ENCODE measurements at places on chromosomes 2 and 18. TPM values are rescaled to one million over a fixed set of nuclear protein-coding genes. Genes with fewer than 3 reads are reported as not detected.

KLHL29 gene
- 6.4 TPM for polyA plus RNA-seq

TUBA3E gene
- polyA plus RNA-seq, result not detected

SLC39A10 gene
- polyA plus RNA-seq, result 14.9 TPM

- H3K36me3 ChIP-seq, result no peaks in the 10 kb centered on the region
- H3K4me1 ChIP-seq, result no peaks in the 10 kb centered on the region
- no peak overlapping the region for H3K27ac ChIP-seq
Measured at GRCh38 chr2:57864926-57865325, 181.7 kb upstream of the VRK2 start.

GRCh38 chr2:183162362-183162761 is 38.1 kb downstream of the NUP35 start:
- H3K36me3 ChIP-seq, result peaks cover 4% of the 10 kb centered on the region
- no peak overlapping the region for H3K4me3 ChIP-seq
- no peaks in the 10 kb centered on the region for H3K27me3 ChIP-seq
- no peaks in the 10 kb centered on the region for H3K4me1 ChIP-seq
- no peak overlapping the region for H3K27ac ChIP-seq
- no peak for DNase-seq

POMC gene
- polyA plus RNA-seq, result not detected

- H3K4me3 ChIP-seq, result no peak overlapping the region
- H3K27ac ChIP-seq, result no peak overlapping the region
- H3K27me3 ChIP-seq, result no peaks in the 10 kb centered on the region
Measured at GRCh38 chr2:145724311-145724898, 1204.5 kb upstream of the ZEB2 start.

DNA sequence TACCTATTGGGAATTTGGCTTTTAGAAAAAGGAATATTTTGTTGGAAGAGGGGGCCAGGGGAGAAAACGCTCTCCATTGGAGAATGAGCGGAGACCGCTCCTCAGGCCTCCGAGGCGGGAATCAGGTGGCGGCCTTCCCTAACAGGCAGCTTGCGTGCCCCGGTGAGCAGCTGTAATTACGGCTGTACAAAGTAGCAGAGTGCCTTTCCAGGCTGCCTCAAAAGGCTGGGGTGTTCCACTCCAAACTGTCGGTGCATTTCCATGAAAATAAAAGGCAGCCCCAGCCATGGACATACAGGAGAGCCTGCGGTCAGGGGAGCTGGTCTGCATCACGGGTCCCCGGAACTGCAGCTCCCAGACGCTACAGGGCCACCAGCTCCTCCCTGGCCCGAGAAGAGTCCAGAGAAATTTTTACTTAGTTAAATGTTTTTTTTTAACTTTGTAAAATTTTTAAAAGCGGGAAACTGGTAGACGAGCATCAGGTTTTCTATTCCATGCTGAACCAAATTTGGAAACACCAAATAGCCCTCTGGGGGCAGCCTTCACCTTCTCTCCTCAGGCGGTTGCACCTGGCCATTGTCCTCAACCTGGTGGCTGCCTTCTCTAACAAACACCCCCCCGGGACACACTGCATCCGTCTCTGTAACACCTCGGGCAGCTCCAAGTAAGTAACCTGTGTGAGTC is 209.3 kb upstream of the SALL3 start:
- no peaks in the 10 kb centered on the region for H3K36me3 ChIP-seq
- H3K27me3 ChIP-seq, result no peaks in the 10 kb centered on the region
- no peak for DNase-seq
- H3K4me3 ChIP-seq, result no peak overlapping the region
- H3K4me1 ChIP-seq, result no peaks in the 10 kb centered on the region

GRCh38 chr18:31155498-31155897 is 7.2 kb downstream of the DSC1 start:
- H3K36me3 ChIP-seq, result no peaks in the 10 kb centered on the region
- no peak for DNase-seq
- H3K27ac ChIP-seq, result no peak overlapping the region

DNA sequence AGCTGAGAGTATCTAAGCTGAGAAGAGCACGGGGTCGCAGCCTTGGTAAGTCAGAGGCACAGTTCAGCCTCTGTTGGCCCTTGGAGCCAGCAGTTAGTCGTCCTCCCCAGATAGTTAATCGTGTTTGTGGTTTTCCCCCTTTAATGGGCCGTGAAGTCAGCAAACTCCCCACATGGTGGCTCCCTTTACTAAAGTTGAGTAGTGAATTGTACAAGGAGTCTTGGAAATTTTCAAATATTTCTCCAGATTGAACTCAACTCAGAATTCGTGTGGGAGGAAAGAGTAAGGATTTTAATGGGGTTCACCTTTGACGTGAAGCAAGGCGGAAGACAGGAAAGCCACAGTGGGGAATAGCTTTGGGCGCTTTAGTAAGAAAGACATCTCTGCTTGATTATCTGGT is 2.4 kb upstream of the ADCYAP1 start:
- no peak overlapping the region for H3K27ac ChIP-seq
- H3K4me3 ChIP-seq, result no peak overlapping the region
- peaks cover 46% of the 10 kb centered on the region for H3K27me3 ChIP-seq

DNA sequence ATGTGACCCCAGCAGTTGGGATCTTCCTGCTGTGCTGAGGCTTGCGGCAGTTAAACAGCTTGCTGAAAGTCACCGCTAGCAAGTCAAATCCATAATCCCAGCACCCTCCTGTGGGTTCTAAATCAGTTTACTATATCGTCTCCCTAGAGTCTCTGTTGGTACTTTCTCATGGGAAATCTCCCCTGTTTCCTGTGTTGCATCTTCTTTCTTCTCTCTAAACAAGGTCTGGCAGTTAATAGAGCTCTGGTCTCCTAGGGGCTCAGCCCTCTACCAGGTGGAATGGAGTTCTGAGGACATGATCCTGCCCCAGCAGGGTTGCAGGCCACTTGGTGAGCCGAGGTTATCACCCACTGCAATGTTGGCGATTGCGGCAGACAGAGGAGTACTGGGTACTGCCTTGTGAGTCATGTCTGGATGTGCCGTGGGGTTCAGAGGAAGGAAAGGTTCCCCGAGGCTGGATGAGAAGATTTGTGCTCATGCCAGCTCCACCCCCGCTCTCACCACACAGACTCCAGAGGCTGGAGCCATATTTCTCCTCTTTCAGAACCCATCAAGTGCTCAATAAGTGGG is 59.4 kb upstream of the SIX2 start:
- no peak overlapping the region for H3K27ac ChIP-seq
- H3K36me3 ChIP-seq, result no peaks in the 10 kb centered on the region
- no peak overlapping the region for H3K4me3 ChIP-seq

DNA sequence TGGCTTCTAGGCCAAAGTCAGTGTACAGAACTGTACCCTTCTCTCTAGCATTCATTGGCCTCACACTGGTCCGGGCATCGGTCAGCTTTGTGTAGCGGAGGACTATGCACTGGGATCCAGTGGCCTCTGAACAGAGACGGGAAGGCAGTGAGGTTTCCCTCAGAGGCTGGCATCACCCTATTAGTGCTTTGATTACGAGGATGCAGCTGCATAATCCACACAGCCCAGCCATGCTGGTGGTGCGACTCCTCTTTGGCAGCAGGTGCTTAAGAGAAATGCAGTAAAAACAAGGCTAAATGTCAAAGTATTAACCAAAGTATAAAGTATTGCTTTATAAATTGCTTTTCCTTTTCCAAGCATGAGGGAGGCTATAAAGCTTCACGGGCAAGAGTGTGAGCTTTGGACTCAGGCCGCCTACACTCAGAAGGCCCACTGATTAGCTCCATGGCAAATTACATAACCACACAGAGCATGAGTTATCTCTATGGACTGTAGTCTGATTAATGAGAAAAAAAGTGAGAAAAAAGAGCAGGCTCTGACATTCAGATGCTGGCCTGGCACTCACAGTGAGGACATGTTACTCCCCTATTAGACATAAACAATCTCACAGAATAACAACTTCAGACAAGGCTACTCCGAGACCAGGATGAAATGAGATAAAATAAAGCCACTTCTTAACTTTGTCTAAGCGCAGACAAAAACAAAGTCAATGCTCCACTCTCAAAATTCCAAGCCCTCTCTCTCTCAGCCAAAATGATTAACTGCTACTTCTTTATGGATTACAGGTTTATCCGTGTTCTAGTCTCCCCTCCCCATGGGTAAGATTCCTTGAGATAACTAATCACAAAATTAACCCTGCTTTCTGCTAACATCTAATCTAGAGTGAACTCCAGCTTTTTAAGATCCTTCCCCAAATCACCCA is 6.4 kb upstream of the CRYGC start:
- H3K4me3 ChIP-seq, result no peak overlapping the region
- no peak for DNase-seq
- H3K4me1 ChIP-seq, result no peaks in the 10 kb centered on the region
- H3K27me3 ChIP-seq, result no peaks in the 10 kb centered on the region

GYPC gene
- polyA plus RNA-seq, result not detected

IL1F10 gene
- 0.37 TPM for polyA plus RNA-seq

SAG gene
- polyA plus RNA-seq, result not detected

DNA sequence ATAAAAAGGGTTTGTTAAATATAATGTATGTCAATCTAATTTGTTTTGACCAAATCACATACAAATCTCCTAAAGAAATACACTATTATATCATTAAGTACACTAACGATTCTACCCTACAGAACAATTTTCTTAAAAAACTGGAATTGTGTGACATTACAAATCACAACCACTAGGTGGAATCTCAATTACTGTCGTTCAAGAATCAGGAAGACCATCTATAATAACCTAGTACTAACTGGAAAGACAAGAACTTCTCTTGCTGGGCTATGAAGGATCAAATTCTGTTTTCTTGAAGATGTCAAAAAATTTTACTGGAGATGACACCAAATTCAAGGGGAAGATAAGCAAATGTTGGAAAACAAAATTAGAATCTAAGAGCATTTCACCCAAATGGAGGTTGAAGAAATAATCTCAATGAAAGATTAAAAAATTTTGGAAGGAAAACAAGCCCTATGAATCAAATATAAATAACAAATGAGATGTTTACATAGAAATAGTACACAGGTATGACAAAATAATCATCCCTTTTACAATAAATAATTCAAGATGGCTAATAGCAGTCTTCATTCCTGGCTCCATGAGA is 110.9 kb downstream of the STK39 start:
- no peaks in the 10 kb centered on the region for H3K27me3 ChIP-seq
- no peak overlapping the region for H3K27ac ChIP-seq
- H3K36me3 ChIP-seq, result peaks cover 5% of the 10 kb centered on the region
- no peaks in the 10 kb centered on the region for H3K4me1 ChIP-seq
- H3K4me3 ChIP-seq, result no peak overlapping the region

CD28 gene
- polyA plus RNA-seq, result not detected

HMSD gene
- polyA plus RNA-seq, result 0.94 TPM

GRCh38 chr18:78123144-78123909 is 856.3 kb upstream of the SALL3 start:
- DNase-seq, result no peak
- H3K27me3 ChIP-seq, result no peaks in the 10 kb centered on the region
- H3K27ac ChIP-seq, result no peak overlapping the region
- H3K4me3 ChIP-seq, result no peak overlapping the region
- no peaks in the 10 kb centered on the region for H3K36me3 ChIP-seq
- H3K4me1 ChIP-seq, result no peaks in the 10 kb centered on the region

DNA sequence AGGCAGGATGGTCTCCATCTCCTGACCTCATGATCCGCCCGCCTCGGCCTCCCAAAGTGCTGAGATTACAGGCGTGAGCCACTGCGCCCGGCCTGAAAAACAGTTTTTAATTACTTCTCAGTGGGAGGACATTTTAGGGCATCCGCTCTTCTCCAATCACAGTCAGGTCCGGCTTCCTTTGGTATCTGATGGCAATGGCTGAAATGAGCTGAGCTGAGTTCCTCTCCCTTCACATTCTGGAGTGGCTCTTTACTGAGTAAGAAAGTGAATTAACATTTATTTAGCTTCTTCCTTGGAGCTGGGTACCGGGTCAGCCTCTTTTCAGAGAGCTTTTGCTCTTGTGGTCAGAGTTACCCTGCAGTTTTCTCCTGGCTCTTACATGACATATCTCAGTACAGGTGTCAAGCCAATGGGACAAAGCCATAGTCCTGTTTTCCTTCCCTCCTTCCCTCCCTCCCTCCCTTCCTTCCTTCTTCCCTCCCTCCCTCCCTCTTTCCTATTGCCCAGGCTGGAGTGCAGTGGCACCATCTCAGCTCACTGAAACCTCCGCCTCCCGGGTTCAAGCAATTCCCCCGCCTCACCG is 1.1 kb upstream of the TTC27 start:
- H3K4me3 ChIP-seq, result no peak overlapping the region
- H3K4me1 ChIP-seq, result peaks cover 8% of the 10 kb centered on the region
- no peaks in the 10 kb centered on the region for H3K27me3 ChIP-seq
- peaks cover 10% of the 10 kb centered on the region for H3K36me3 ChIP-seq
- no peak overlapping the region for H3K27ac ChIP-seq

- no peaks in the 10 kb centered on the region for H3K4me1 ChIP-seq
- no peaks in the 10 kb centered on the region for H3K36me3 ChIP-seq
- peaks cover 6% of the 10 kb centered on the region for H3K27me3 ChIP-seq
- H3K27ac ChIP-seq, result no peak overlapping the region
Measured at GRCh38 chr2:44840503-44840850, 101.0 kb upstream of the SIX3 start.

MALT1 gene
- polyA plus RNA-seq, result 32.4 TPM

RAB11FIP5 gene
- 41.2 TPM for polyA plus RNA-seq

HK2 gene
- 27.1 TPM for polyA plus RNA-seq

DNA sequence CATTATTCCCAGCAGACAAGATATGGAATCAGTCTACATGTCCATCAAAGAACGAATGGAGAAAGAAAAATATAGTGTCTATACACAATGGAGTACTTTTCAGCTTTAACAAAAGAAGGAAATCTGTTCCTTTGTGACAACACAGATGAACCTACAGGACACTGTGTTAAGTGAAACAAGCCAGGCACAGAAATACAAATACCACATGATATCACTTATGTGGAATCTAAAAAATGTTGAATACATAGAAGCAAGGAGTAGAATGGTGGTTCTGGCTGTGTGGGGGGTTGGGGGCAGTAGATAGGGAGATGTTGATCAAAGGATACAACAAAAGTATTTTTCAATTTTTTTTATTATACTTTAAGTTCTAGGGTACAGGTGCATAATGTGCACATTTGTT is 347.7 kb upstream of the MAP2 start:
- H3K4me1 ChIP-seq, result no peaks in the 10 kb centered on the region
- DNase-seq, result no peak
- H3K36me3 ChIP-seq, result no peaks in the 10 kb centered on the region
- no peaks in the 10 kb centered on the region for H3K27me3 ChIP-seq
- H3K27ac ChIP-seq, result no peak overlapping the region
- H3K4me3 ChIP-seq, result no peak overlapping the region

GRCh38 chr2:195579776-195580555 is 77.1 kb upstream of the SLC39A10 start:
- DNase-seq, result no peak
- no peaks in the 10 kb centered on the region for H3K36me3 ChIP-seq
- no peak overlapping the region for H3K4me3 ChIP-seq
- H3K4me1 ChIP-seq, result peaks cover 11% of the 10 kb centered on the region

GRCh38 chr2:132645176-132645575 is 24.8 kb downstream of the LYPD1 start:
- H3K4me3 ChIP-seq, result no peak overlapping the region
- no peaks in the 10 kb centered on the region for H3K36me3 ChIP-seq
- no peaks in the 10 kb centered on the region for H3K4me1 ChIP-seq
- no peaks in the 10 kb centered on the region for H3K27me3 ChIP-seq

- no peak for DNase-seq
- H3K4me1 ChIP-seq, result no peaks in the 10 kb centered on the region
- H3K4me3 ChIP-seq, result no peak overlapping the region
- H3K27me3 ChIP-seq, result no peaks in the 10 kb centered on the region
Measured at GRCh38 chr2:43941359-43941758, 54.4 kb downstream of the LRPPRC start.

GRCh38 chr18:55522011-55522410 is 66.0 kb downstream of the TCF4 start:
- no peaks in the 10 kb centered on the region for H3K36me3 ChIP-seq
- no peak for DNase-seq
- no peaks in the 10 kb centered on the region for H3K4me1 ChIP-seq
- H3K4me3 ChIP-seq, result no peak overlapping the region
- no peak overlapping the region for H3K27ac ChIP-seq
- no peaks in the 10 kb centered on the region for H3K27me3 ChIP-seq

- peaks cover 21% of the 10 kb centered on the region for H3K4me1 ChIP-seq
- peak overlapping the region; percentile 84 for H3K4me3 ChIP-seq
- no peak for DNase-seq
- peaks cover 12% of the 10 kb centered on the region for H3K27me3 ChIP-seq
- H3K27ac ChIP-seq, result no peak overlapping the region
Measured at GRCh38 chr2:14634182-14634488, 1.6 kb downstream of the LRATD1 start.

Data from keratinocyte (primary cell).